ENCODE measurements at places on chromosomes 16 and 17. TPM values are rescaled to one million over a fixed set of nuclear protein-coding genes. Genes with fewer than 3 reads are reported as not detected.
A peak's percentile ranks its signal among the peaks of the same experiment; 100 is the strongest.

Gene WFIKKN1
- 2.5 TPM for total RNA-seq

DNA sequence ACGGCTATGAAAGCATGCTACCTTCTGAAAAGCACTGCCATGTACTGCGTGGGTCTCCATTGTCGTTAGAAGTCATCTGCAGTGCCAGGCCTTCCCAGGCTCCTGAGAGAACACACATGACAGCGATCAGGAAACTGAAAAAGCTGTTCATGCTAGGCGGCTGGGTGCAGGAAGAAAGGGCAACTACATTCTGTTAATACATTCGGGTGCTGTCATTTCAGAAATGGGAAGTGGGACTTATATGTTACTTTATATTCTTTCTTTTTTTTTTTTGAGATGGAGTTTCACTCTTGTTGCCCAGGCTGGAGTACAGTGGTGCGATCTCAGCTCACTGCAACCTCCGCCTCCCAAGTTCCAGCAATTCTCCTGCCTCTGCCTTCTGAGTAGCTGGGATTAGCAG is 19.9 kb downstream of the CFAP20 start:
- DNase-seq, result no peak

DNA sequence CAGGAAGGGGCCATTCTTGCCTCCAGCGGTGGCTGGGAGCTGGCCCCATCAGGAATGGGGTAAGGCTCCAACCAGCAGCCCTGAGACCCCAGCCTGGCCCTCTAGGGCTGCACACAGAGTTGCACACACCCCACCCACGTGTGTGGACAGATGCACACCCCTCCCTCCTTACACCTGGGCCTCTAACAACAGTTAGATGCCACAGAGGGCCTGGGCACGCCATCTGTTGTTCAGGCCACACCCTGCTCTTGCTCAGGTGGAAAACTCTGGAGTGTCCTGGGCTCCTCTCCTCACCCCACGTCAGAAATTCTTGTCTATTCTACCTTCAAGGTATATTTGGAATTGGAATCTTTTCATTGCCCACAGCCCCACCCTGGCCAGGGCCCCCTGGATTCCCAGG is 13.3 kb upstream of the RAI1 start:
- DNase-seq, result no peak

DNA sequence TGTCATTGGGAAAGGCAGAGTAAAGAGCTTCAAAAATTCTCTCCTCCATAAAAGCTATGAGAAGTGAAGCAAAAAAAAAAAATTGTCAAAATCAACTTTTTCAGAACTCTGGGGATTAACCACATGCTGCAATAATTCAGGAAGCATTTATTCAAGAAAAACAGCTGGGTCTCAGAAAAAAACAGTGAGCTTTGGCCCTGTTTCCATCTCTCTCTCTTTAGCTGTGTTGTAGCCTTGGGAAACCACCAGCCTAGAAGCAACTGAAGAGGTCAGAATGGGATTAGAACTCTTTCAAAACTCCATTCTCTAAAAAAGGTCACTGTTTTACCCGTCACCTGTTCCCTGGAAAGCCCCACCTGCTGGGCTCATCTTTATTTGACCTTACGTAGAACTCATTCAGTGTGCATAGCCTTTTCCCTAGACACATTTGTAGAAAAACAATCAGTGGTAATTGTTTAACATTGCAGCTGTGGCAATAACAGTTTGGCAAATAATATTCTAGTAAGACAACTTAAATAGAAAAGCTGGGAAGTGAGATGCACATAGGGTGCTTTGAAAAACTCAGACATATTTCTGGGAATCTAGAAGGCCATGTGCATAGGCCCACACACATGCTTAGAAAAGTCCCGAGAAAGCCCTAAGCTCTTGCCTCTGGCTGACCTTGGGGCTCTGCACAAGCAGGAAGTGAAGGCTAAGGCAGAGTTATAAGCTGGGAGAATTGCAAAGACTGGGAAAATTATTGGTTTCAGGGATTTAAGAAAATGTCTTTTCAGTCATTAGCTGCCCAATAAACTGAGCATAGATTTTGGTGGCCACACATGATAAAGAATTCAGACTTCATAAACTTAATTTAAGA is 18.0 kb downstream of the SLC5A11 start:
- DNase-seq, result no peak

DNA sequence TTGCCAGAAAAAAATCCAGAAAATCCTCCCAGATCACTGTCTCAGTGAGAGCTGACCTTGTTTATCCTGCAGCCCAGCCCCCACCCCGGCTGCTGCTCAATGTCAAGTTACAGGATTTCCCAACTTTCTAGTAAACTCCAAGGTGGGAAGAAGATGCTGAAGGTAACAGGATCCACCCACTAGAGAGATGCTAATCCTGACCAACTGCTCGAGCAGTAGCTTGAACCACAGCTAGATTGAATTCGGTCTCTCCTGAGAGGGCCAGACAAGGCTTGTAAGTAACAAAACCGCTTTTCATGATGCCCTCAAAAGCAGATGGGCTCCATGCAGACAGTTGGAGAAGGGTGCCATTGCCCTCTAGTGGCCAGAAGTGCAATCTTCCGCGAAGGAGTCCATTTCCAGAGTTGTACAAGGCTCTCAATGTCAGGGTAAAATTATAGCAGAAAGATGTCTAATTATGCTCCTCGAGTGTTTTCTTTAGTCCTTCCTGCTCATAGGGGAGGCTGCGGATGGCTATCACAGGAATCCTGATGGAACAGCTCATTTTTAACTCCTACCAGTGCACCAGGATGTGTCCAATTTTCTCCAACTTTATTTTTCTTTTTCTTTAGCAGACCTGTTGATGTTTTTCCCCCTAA is 3.9 kb downstream of the CDH11 start:
- DNase-seq, result peak; percentile 93

Data from lung (tissue), 17 donors.